Posterior cingulate gyrus (tissue), 11 donors: ENCODE measurements at places on chromosomes 6 and 20.

GRCh38 chr20:34834459-34834893, 9.0 kb upstream of the NCOA6 start:
- DNase-seq, result no peak

- no peak for DNase-seq
Measured at GRCh38 chr6:111995404-111995803, 58.5 kb upstream of the CCN6 start.

DNA sequence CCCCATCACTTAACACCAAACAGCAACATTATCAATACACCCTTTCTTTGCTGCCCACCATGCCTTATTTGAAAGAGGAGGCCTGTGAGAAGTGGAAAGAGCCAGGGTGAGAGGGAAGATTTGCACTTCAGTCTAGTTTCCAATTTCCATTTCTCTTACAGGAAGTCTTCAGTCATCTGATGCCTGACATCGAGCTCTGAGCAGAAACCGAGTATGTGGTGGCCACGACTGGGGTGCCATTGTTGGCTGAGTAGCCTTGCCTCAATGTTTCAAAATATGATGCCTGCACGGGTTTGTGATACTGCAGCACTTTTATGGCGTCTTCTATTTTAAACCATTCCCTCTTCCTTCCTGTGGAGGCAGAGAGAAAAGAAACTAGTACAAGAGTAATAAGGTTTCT, 39.8 kb upstream of the SMIM29 start:
- no peak for DNase-seq

DNA sequence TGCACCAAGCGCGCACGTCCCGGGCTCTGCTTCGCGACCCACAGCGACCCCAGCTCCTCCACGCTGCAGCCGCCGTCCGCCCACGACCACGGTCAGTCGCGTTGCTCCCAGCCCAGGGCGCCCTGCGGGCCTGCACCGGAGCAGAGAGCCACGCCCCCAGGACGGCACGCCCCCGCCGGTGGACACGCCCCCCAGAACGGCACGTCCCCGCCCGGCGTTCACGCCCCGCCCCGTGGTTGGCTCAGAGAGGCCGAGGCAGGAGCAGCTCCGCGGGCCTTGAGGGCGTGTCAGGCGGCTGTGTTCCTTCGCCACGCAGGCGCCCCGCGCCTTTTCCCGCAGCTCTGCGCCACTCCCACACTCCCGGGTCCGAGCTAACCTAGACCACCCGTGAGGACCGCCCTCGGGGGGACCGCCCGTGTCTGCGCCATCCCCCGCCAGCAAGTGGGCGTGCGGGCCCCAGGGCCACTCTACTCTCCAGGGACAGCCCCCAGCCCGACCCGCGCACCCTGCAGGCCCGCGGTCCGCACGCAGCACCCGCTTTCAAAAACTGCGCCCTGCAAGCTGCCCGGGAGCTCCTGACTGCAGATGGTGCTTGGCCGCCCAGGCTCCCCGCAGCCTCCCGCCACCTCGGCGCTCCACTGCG, at the start of gene RNASET2:
RNASET2 (minus strand) TSS at position 107 of the 643 bp plus-strand sequence. CDS start 368 bp downstream, outside the sequence.
- peak; percentile 92 for DNase-seq

GRCh38 chr6:27577922-27578321, 105.0 kb upstream of the ZNF184 start:
- no peak for DNase-seq

GRCh38 chr6:24458941-24459340, 30.4 kb downstream of the GPLD1 start:
- no peak for DNase-seq

DNA sequence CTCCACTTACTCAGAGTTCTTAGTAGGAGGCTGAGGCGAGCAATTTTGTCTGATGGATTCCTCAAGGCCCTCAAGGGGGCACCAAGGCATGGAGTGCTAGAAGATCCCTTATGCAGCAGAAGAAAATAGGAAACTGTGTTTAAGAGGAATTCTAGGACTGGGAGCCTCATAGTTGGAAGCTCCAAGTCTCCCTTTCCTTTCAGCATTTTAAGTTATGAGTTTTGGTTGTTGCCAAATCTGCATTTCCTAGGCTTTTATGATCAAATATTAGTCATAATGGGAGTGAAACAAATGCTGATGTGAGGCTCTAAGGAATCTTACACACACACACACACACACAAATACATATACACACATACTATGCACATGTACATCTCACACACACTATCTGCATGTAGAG, 714.0 kb downstream of the UTRN start:
- no peak for DNase-seq

- no peak for DNase-seq
Measured at GRCh38 chr6:3610921-3611320, 140.6 kb downstream of the PXDC1 start.

DNA sequence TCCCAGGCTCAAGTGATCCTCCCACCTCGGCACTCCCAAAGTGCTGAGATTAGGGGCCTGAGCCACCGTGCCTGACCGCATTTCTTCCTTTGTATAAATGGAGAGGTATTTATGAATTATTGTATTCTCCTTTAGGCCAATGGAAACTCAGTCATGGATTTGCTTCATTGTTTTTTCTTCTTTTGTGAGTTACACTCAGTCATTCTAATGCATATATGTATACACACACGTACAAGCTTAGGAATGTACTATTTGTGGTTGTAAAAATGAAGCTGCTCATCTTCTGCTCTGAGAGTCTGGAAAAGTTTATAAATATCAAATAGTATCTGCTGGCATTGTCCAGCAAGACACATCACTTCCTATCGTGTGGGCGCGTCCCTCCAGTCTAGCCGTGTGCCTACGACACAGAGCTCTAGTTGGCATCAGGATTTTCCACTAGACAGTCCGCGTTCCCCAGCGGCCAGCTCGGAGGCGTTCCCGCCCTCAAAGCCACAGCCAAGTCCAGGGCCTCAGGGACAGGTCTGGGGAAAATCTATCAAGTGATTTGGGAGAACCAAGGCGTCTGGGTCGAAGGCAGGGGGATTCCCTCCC, 215.2 kb downstream of the NFATC2 start:
- no peak for DNase-seq

DNA sequence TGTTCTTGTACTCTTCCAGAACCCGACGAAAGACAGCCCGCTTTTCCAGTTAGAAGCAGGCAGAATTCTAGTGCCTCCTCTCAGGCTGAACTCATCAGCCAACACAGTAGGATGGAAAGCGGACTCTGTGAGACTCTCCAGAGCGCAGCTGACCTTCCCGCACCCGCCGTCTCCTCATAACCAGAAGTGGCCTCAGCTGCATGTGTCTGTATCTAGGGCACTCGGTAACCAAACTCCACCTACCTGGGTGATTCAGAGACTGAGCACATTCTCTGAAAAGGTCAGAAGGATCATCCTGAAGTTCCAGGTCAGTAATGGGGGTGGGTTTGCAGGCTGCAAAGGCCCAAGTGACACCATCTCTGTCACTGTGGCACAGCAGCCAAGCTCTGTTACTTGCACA, 66.7 kb upstream of the NFATC2 start:
- no peak for DNase-seq

GRCh38 chr6:75070244-75070643, 135.6 kb downstream of the COL12A1 start:
- DNase-seq, result no peak

DNA sequence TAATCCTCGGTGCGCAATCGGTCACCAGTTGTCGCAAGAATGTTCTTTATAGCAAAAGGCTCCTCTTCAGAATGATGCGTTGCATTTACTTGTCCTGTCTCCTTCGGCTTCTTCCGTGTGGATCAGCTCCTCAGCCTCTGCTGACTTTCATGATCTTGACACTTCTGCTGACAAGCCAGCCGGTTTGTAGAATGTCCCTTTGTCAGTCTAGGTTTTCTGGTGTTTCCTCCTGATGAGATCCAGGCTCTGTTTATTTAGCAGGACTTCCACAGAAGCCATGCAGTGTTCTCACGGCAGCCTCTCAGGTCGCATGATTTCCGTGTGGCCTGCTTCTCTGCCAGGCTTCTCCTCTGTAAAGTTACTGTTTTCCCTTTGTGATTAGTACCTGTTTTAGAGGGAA, 66.9 kb downstream of the STX11 start:
- DNase-seq, result no peak

GRCh38 chr6:117227245-117227962, 38.0 kb upstream of the VGLL2 start:
- no peak for DNase-seq

GRCh38 chr20:1712634-1713624, 55.4 kb upstream of the SIRPG start:
- DNase-seq, result no peak

GRCh38 chr6:15287670-15288375, 42.0 kb downstream of the JARID2 start:
- no peak for DNase-seq

DNA sequence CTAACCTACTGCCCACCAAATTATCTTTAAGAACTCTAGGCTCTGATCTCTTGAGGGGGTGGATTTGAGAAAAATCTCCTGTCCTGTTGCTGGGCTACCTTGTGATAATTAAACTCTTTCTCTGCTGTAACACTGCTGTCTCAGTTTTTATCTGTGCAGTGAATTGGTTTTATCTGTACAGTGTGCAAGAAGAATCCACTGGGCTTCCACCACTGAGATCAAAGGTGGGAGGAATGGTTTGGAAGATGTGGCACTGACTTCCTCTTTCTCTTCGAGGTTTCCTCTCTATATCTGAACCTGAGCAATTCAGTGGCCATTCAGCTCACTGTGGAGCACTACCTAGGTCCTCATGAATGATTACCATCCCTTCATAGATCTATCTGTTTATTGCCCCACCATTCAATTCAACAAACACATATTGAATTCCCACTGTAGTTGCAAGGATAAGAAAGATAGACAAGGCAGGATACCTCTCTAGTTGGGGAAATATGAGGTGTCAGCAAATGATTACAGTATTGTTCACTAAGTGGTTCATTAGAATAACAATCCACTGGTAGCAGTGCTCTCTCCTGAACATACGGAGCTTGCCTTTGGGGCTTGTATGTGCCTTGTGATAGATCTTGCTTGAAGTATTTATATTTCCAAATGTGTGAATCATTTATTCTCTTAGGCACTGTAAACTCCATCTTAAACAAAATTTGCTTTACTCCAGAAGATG, 172.1 kb upstream of the ARG1 start:
- no peak for DNase-seq

GRCh38 chr20:90651-91050, 3.2 kb downstream of the DEFB125 start:
- no peak for DNase-seq

- no peak for DNase-seq
Measured at GRCh38 chr6:142728910-142729481, 216.0 kb downstream of the HIVEP2 start.

GRCh38 chr6:3337521-3338350, 79.0 kb downstream of the PSMG4 start:
- DNase-seq, result no peak

DNA sequence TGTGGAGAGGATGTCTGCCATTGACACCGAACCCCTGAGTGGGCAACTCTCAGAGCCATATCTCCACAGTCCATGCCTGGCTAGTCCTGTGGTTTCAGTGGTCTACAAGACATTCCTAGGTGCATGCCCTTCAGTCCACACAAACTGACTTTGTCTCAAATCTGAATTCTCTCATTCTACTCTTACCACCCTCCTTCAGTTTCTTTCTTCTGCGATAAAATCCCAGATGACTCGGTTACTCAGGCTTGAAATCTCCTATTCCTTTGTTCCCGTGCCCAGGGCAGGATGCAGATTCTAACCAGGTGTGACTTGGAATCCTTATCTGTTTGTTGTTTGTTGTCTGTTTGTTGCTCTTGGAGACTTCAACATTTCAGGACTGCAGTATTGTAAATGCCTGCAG, 9.3 kb downstream of the CDS2 start:
- DNase-seq, result no peak

GRCh38 chr20:61922936-61923335, 142.7 kb downstream of the TAF4 start:
- peak; percentile 37 for DNase-seq

DNA sequence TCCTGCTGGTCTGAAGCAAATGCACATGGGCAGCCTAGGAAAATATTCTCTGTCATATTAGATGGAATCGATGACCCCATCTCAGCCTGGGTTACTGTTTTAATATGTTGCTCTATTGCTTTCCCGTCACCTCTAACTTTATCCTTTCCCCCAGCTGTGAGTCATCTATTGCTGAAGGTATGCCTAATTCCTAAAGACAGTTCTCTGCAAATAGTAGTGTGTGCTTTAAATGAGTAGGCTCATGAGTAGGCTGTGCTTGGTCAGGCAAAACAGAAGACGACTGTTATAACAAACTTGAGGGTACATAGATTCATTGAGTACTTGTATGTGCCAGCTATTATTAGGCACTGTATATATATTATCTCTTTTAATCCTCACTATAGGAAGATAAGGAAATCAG, 47.2 kb downstream of the CTNNBL1 start:
- no peak for DNase-seq

- no peak for DNase-seq
Measured at GRCh38 chr6:111724505-111724904, 118.8 kb upstream of the TRAF3IP2 start.

DNA sequence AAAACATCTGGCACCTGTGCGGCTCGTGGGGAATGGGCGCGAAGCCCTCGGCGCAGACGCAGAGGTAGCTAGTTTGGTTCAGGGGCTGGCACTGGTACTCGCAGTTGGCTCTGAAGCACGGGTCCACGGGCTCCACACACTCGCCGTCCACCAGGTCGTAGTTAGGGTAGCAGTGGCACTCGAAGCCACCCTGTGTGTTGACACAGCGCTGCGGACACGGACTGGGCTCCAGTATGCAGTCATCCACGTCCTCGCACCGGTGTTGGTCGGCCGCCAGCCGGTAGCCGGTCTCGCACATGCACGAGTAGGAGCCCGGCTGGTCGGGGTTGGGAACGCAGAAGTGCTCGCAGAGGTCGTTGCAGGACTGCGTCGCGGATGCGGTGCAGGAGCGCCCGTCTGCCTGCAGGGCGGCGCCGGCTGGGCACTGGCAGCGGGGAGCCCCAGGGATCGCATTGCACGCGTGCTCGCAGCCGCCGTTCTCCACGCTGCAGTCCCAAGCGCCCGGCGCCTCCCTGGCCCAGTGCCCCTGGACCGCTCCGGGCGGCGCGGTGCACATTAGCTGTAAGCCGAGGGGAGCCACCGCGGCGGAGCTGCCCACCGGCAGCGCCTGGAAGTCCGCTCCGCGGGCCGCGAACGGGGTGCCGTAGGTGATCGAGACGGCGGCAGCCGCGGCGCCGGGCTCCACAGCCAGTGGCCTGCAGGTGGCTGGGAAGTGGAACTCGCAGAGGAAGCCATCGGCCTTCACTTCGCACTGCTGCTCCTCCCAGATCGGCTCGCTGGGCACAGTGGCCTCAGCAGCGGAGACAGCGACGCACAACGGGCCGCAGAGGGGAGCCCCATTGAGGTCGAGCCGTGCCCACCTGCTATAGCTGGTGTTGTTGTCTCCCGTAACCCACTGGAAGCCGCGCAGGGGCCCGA, 930 bp downstream of the THBD start:
- DNase-seq, result peak; percentile 84
